ENCODE measurements at places on chromosomes 11 and 22.

DNA sequence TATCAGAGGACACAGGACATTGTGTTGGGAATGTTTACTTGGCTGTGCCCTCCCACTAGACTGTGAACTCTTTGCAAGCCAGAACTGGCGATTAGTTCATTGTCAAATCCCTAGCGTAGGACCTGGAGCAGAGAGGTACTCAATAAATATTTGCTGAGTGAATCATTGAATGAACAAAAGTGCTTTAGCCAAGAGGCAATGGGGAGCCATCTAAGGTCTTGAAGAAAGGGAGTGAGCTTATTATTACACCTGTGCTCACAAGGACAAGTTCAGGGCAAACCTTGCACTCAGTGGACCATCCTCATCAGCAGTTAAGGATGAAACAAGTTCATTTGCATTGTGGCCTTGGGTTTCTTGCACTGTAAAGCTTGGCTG, 1.1 kb upstream of the RASSF10 start:
- no peak for DNase-seq

GRCh38 chr11:2769409-2770095, 69.8 kb upstream of the KCNQ1OT1 start:
- peak; percentile 82 for DNase-seq

GRCh38 chr11:117752071-117752470, 44.9 kb downstream of the DSCAML1 start:
- no peak for DNase-seq

GRCh38 chr11:73271936-73272679, at the start of gene P2RY6:
Gene P2RY6 (plus strand): TSS chr11:73272338. CDS start chr11:73296519, 24,181 bp downstream.
- peak; percentile 83 for DNase-seq

- no peak for DNase-seq
Measured at GRCh38 chr22:40030758-40031095, 36.0 kb downstream of the FAM83F start.

DNA sequence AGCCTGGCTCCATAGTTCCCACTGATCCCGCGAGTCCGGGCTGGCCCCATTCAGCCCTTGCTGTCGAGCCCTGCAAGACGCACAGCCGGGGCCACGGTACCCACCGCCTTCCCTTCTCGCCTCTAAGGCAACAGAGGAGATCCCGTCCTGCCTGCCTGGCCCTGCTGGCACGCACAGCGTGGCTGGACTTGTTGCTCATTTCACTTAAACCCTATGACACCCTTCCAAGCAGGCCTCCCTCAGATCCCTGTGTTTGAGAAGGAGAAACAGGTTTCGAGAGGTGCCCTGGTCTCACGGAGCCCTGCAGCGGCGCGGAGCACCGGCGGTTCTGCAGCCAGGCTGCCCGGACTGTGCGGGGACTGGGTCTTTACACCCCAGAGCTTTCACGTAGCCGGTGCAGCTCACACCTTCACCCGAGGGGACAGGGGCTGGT, 1048.4 kb downstream of the BRD1 start:
- DNase-seq = peak; percentile 72

GRCh38 chr11:93256623-93257022, 58.8 kb upstream of the SLC36A4 start:
- DNase-seq = no peak

All from lower leg skin (tissue), 4 donors.